ENCODE measurements at places on chromosomes 5 and 9. TPM values are rescaled to one million over a fixed set of nuclear protein-coding genes. Genes with fewer than 3 reads are reported as not detected.

The PCDHB10 gene
- total RNA-seq: not detected

The S1PR3 gene
- 0.82 TPM for total RNA-seq

The FOXD4L6 gene
- not detected for total RNA-seq

The WDR38 gene
- total RNA-seq: not detected

The FABP6 gene
- not detected for total RNA-seq

The GRM6 gene
- not detected for total RNA-seq

The SCGB3A2 gene
- total RNA-seq: not detected

The TUSC1 gene
- 0.34 TPM for total RNA-seq

The CACFD1 gene
- 0.82 TPM for total RNA-seq

The NR5A1 gene
- total RNA-seq: not detected

The MAN2A1 gene
- total RNA-seq: 31.0 TPM

The TEK gene
- total RNA-seq: not detected

The MSX2 gene
- not detected for total RNA-seq

The MCC gene
- total RNA-seq: 3.2 TPM

The CDKN2B gene
- 4.0 TPM for total RNA-seq

The MAST4 gene
- 14.3 TPM for total RNA-seq

The ORM1 gene
- not detected for total RNA-seq

The HRH2 gene
- total RNA-seq: 16.4 TPM

The ANXA1 gene
- 200 TPM for total RNA-seq

The RNF183 gene
- total RNA-seq: not detected

The PTPN3 gene
- total RNA-seq: 0.61 TPM

The OTP gene
- not detected for total RNA-seq

The BTNL8 gene
- not detected for total RNA-seq

The GMCL2 gene
- not detected for total RNA-seq

The FAXDC2 gene
- 0.14 TPM for total RNA-seq

The GARIN3 gene
- not detected for total RNA-seq

The DAP gene
- total RNA-seq: 65.8 TPM

The PELO gene
- 14.7 TPM for total RNA-seq

The ARHGEF39 gene
- total RNA-seq: 15.4 TPM

The DOK3 gene
- total RNA-seq: 5.4 TPM

The OR1J2 gene
- not detected for total RNA-seq

The PARP8 gene
- total RNA-seq: 66.3 TPM

The RASGRF2 gene
- total RNA-seq: 7.9 TPM

The TAF1L gene
- 0.05 TPM for total RNA-seq

The CBY3 gene
- 0.32 TPM for total RNA-seq

The MED10 gene
- total RNA-seq: 52.6 TPM

The CNTLN gene
- total RNA-seq: 1.7 TPM

The CCDC183 gene
- total RNA-seq: 0.55 TPM

The PCDHGA8 gene
- 0.18 TPM for total RNA-seq

The GPX8 gene
- total RNA-seq: not detected

The NDFIP1 gene
- total RNA-seq: 58.2 TPM

The FOXD4 gene
- total RNA-seq: 0.23 TPM

The SMIM33 gene
- 0.59 TPM for total RNA-seq

The LEAP2 gene
- total RNA-seq: 4.0 TPM

The FSTL4 gene
- not detected for total RNA-seq
